ENCODE measurements at places on chromosomes 11 and 22.
A peak's percentile ranks its signal among the peaks of the same experiment; 100 is the strongest.

DNA sequence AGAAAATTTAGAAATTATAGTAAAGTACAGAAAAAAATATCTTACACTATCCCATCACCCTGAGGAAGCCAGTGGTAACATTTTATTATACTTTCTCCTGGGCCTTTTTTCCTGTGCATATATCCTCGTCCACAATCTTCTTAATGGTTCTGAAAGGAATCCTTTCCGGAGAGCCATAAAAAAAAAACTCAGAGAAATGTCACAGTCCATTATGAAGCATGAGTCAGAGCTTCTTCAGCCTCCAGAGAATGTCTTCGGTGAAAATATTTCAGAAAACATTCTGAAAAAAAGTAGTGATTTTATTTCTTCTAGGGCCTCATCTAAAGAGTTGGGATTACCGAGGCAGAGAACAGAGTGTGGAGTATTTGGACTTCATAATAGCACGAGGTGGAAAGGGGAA lies 163.4 kb downstream of the INSC start:
- no peak for DNase-seq

DNA sequence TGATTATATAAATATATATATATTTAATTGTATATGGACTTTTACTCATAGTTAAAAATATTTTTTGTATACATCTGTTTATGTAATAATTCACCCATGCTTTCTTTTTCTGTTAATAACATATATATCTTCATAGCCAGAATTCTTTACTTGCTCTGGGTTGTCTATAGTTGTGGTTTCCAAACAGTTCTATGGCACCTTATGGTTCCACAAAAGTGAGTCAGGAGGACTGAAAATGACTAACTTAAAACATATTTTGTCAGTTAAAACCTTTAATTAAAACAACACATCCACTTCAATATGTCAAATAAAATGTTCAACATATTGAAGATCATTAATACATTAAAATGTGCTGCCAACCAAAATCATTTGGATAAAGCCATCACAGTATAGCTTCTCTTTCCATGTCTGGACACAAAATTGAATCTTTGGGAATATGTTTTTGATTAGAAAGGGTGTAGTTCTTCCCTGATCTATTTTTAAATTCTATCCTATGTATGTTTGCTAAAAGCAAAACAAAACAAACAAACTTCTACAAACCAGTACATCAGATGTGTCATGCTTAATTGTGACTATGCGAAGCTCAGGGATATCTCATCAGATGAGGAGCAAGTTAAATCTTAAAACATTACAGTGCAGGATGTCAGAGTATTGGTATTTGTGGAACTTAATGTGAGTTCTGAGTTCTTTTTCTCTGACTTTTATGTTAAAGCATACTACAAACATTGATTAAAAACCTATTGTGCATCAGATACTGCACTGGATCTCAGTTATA lies 1488.4 kb upstream of the TENM4 start:
- no peak for DNase-seq

- no peak for DNase-seq
These were observed 63.4 kb downstream of the GALNT18 start for GRCh38 chr11:11558396-11558795.

DNA sequence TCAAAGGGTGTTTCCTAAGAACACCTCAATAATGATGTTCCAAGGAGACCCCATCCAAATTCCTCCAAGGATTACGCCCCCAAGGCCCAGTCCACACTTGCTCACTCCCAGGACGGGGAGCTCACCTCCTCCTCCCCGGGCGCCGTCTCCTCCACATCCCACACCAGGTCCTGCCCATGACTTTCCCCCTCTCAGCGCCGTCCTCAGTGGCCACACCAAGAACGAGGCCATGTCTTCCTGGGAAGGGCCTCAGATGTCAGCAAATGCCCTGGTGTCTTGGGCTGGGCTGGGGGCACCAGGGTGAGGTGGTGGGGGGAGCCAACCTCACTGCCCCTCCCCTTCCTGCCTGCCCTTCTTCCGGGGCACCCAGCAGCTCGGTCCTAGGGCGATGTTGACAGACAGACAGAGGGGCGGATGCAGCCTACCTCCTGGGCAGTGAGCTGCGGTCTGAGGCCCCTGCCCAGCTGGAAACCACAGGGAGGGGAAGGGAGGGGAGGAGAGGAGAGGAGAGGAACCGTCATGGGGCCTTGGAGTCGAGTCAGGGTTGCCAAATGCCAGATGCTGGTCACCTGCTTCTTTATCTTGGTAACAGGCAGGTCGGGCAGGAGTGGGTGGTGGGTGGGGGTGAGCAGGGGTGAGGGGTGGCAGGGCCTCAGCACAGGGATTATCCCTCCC lies at the start of the genes C11orf21 and TSPAN32:
Gene C11orf21 (minus strand): TSS at position 288 of the 675 bp plus-strand sequence. CDS start 110 bp downstream, at position 178.
Gene TSPAN32 (plus strand): TSS at position 383 of the 675 bp plus-strand sequence. CDS start 137 bp downstream, at position 520.
- peak; percentile 50 for DNase-seq

DNA sequence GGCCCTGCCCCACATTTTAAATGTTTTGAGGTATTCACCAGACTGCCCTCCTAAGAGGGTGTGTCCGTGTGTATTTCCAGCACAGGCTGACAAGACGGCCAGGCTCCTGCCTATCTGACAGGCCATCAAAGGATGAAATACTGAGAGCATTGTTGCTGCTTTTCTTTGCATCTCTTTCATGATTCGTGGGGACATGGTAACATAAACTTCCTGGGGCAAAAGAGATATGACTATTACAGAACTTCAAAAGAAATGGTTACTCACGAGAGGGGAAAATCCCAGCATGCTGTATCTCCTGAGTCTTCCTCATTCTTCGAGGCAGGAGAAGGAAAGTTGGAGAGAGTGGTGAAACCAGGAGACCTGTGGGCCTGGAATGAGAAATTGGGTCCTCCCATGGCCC lies 10.3 kb upstream of the BIK start:
- no peak for DNase-seq

- DNase-seq: no peak
These were observed 52.2 kb downstream of the BIRC2 start for GRCh38 chr11:102399189-102399588.

GRCh38 chr22:38802671-38803121 lies 8.8 kb upstream of the DNAL4 start:
- DNase-seq: no peak

- DNase-seq: no peak
These were observed 8.9 kb downstream of the SLC15A3 start for GRCh38 chr11:60942970-60943565.

- DNase-seq: no peak
These were observed 89.6 kb downstream of the HSD17B12 start for GRCh38 chr11:43770173-43770572.

DNA sequence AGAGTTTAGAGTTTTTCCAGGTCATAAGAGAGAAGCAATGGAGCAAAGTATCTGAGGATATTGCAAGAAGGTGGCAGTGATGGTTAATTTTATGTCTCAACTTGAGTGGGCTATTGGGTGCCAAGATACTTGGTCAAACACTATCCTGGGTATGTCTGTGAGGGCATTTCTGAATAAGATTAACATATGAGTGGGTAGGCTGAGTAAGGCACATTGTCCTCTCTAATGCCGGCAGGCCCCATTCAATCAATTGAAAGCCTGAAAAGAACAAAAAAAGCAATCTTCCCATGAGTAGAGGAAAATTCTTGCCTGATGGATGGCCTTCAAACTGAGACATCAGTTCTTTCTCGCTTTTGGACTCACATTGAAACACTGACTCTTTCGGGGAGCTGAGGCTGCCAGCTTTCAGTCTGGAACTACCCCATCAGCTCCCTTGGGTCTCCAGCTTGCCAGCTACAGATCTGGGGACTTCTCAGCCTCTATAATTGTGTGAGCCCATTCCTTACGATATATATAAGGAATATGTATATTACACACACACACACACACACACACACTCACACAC lies 228.8 kb downstream of the BUD13 start:
- DNase-seq: no peak

DNA sequence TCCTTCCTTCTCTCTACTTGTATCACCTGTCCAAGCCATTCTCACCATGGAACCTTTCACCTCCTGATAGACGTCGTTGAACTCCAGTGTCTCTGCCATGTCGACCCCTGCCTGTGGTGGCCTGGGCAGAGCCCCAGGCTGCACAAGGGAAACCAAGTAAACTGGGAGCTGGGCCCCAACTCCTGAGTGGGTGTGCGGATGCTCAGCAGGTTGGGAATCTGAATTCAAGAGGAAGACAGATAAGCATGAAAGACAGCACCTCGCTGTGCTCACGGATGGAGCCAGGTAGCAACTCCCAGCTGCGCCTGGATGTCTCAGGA lies 709 bp downstream of the SSRP1 start:
- no peak for DNase-seq

- DNase-seq: no peak
These were observed 28.2 kb upstream of the DGKZ start for GRCh38 chr11:46319074-46319453.

DNA sequence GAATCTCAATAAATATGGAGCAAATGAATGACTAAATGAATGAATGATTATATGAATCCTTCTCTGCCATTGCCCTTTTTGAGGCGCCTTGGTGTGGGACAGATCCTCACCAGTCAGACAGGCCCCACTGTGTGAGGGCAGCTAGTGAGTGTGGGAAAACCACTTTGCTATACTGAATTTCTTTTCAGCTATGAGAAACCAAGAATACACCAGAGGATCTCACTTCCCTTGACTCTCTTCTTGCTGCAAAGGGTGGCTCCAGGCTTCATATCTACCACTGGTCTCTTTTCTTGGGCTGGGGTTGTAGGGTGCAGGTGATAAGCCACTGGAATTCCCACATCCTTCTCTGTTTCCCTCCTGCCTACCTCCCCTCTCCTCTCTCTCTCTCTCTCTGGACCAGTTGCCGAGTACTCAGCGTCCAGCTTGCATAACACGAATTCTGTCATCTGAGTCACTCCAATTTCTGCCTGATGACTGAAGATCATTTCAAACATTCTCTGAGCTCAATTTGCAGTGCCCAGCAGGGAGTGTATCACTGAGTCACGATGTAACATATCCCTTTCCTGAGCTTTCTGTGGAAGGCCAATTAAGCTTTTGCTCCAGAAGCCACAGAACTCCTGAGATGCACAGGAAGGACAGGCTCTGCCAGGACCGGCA lies 304.3 kb upstream of the NCAM1 start:
- DNase-seq: no peak

DNA sequence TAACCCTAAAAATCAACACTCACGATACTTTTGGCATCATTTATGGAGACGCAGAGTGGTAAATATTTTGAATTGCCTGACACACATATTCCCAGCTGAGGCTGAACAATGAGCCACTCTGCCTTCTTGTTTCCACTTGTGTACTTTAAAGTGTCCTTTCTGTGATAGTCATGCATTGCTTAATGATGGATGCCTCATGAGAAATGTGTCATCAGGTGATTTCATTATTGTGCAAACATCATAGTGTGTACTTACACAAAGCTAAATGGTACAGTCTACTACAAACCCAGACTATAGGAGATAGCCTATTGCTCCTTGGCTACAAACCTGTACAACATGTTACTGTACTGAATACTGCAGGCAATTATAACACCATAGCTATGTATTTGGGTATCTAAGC lies 44.2 kb downstream of the MRE11 start:
- DNase-seq: no peak

DNA sequence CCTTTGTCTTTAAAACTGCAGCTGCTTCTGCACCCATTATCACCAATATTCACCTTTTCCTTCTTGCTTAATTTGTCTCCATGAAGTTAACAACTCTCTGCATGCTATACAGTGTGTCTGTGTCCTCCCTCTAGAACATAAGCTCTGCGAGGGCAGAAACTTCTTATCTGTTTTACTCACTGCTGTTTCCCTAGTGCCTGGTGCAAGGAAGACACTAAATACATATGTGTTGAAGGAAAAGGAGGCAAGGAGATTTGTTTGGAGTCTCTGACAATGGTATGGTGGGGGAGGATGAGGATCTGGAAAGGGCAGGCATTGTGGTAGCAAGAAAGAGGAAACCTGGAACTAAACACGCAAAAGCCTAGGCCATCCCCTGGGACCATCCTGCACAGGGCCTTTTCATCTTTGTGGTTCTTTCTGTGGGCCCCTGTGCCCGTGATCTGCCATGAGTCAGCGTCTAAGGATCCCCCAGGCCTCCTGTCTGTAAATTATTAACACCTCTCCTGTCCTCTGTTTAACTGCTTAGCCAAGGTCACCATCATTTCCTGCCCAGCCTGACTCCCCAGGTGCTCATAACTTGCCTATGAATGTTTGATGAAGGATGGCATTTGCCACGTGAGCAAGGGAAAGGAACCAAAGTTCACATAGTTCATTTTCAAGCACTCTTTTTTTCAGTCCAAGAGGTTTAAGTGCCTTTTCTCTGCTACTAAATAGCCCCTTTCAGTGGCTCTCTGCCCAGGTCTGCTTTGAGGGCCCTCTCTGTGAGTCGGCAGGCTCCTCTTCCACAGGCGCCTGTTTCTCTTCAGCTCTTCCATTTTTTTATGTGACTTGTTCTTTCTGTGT lies 131.1 kb downstream of the RASSF10 start:
- no peak for DNase-seq

- DNase-seq: no peak
These were observed 147.0 kb downstream of the CRYBB2 start for GRCh38 chr22:25366408-25366807.

DNA sequence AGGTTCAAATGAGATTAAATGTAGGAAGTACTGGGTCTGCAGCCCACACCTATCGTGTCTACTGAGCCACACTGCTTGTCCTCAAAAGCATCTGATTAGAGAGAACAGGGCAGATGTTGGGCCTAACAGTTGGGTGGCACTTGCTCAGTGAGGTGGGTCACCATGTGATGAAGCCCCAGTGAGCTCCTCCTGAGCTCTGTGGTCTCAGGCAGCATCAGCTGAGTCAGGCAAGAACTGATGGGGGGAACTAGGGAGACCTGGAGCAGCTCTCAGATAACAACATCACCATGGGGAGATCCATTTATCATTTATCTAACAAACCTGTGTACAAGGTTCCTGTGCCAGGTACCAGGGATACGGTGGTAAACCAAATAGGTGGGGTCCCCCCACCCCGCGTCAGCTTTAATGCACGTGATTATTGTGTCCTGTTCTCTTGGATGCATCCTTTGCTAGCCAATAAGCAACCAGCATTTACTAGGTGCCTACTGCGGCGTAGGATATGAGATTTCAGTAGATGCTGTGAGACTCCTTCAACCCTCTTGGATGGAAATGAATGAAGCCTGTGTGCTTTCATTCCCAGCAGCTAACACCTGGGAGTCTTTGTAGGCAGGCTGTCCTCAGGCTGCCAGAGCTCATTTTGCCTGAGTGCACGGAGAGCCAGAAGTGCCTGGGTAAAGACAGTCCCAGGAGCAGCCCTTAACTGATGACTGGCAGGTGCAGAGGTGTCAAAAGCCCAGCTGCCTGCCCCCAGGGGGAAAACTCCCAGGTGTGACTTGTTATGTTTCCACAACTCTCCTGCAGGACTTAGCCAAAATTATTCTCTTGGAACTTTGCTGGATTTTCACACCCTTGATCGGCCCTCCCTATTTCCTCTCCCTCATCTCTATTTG lies 73.6 kb upstream of the NARS2 start:
- no peak for DNase-seq

GRCh38 chr11:76212086-76213035 lies 6.1 kb upstream of the WNT11 start:
- DNase-seq: no peak

- DNase-seq: no peak
These were observed 16.3 kb upstream of the SORL1 start for GRCh38 chr11:121435551-121436511.

DNA sequence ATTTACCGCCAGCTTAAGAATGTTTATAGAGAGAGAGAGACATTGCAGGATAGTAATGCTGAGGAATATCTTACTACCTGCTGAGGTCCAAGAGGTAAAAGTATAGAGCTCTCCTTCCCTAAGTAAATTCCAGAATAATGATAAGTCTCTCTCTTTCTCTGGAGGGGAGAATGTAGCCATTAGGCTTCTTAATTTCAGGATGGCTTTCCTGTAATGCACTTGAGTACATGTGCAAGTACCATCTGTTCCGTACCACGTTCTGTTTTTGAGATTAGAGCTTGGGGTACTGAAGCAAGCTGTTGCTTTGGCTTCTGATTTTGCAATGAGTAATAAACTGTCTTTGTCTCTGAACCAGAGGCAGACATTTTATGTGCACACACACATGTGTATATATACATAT lies 1314.0 kb downstream of the JRKL start:
- no peak for DNase-seq
